Hematopoietic multipotent progenitor cell treated with erythropoietin and hydrocortisone succinate and interleukin-3 and kit ligand, for 8 days (in vitro differentiated cells): ENCODE measurements at places on chromosomes 2 and 18.

- no peak for DNase-seq
Measured at GRCh38 chr2:111711270-111711669, 172.7 kb downstream of the ANAPC1 start.

DNA sequence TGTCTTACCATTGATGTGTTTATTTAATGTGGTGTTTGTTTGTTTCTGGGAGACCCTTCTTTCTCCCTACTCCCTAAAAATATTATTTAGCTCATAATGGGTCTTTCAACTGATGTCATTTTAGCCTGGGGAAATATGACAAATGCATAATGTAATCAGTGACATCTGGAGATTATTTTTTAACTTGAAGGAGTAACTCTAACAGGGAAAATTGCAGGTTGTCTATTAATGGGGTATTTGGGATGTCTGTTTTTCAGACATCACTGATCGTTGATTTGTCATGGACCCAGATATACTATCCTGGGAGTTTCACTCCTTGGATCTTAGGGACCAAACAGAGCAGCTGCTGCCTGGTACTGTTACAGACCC is 230.4 kb downstream of the LOXHD1 start:
- DNase-seq: no peak

DNA sequence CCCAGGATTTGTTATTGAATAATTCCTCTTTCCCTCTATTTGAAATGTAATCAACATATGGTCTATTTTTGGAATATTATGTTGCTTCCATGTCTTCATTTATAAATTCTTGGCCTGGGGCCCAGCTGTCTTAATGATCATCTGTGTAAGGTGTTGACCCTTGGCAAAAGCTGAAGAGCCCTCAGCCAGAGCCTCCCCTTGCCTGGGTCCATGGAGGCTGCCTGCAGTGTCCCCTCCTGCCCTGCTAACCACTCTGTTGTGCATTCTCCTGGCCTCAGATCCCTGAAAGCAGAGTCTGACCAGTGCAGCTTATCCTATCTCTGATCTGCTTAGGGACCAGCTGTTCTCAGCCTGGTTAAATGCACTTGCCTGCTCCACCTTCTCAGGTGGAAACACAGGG is 226.1 kb upstream of the APCDD1 start:
- DNase-seq: no peak

DNA sequence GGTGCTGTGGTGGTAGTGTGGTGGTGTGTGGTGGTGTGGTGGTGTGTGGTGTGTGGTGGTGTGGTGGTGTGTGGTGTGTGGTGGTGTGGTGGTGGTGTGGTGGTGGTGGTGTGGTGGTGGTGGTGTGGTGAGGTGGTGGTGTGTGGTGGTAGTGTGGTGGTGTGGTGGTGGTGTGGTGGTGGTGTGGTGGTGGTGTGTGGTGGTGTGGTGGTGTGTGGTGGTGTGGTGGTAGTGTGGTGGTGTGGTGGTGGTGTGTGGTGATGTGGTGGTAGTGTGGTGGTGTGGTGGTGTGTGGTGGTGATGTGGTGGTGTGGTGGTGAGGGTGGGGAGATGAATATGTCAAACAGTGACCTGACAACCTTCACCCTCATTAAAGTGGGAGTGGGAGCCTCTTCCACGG is 55.6 kb upstream of the DLGAP1 start:
- DNase-seq: no peak

GRCh38 chr18:54558609-54559585 is 32.1 kb upstream of the DYNAP start:
- DNase-seq: peak; percentile 36

DNA sequence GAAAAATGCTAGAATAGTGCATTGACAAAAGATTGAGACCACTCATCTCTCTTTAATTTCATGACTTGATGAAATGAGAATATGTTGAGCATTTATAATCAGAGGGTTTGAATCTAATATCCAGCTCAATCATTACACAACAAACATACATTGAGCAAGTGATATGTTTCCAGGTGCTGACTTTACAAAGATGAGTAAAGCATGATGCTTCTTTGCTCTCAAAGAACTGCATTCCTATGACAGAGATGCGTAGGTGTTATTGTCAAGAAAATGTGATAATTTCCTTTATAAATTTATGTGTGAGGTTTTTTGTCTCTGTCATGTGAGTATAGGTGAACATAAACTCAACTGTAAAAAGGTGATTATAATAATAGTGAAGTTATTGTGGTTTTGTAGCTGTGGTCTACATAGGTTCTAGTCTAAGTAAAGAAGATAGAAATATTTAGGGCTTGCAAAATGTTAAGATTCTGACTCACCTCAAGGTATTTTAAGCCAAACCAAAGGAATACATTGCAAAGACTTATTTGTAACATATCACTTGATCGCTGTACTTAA is 389.8 kb downstream of the GALNT13 start:
- DNase-seq: no peak

GRCh38 chr2:191217580-191217979 is 27.6 kb upstream of the MYO1B start:
- DNase-seq: no peak

DNA sequence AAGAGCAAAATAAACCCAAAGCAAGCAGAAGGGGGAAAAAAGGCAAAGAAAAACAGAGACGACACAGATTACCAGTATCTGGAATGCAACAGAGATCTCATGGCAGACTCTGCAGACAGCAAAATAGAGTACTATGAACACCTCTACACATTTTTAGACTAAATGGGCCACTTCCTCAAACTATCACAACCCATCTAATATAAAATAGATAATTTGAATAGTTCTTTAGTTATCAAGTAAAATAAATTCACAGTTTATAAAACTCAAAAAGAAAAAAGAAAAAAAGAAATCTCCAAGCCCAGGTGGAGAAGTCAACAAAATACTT is 16.6 kb downstream of the SESTD1 start:
- DNase-seq: no peak

DNA sequence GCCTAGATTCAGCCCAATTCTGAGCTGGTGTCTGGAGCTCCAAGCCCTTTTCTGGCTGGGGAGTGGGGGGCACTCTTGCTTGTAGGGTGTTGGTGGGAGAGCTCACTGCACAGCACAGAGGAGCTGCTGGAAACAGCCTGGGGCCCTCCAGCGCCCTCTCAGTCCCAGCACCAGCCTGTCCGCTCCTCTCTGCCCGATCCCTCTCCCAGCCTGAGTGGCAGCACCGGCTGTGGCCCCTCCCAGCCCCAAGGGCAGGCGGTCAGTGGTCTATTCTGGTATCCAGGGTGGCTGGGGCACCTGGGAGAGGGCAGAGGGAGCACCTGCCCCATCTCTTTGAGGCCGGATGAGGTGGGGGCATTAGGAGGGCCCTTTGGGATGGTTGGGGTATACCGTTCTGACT is 13.2 kb upstream of the DES start:
- DNase-seq: no peak

GRCh38 chr2:64852771-64853241 is 136.4 kb upstream of the SLC1A4 start:
- DNase-seq: peak; percentile 20

GRCh38 chr2:241289597-241289996 is 25.9 kb downstream of the HDLBP start:
- DNase-seq: peak; percentile 16

- DNase-seq: no peak
Measured at GRCh38 chr18:37764541-37765288, 199.1 kb upstream of the CELF4 start.
